ENCODE measurements at places on chromosomes 7 and 10.

DNA sequence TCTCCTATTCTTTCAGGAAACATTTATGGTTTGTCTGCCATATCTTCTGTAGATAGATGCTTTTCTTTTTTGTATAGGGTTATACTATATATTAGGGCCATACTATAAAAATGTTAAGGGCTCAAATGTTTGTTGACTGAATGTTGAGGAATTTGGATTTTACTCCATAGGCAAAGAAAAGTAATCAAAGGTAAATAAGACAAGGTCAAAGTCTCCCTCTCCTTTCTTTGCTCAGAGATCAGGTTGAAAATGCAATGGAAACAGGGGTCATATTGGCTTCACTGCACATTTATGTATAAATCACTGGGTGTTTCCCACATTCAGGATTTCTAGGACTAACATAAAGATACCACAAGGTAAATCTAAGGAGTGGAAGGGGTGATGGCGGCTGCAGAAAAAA lies 291.4 kb upstream of the FZD8 start:
- no peak for DNase-seq

GRCh38 chr7:28661826-28662595 lies 249.7 kb downstream of the CREB5 start:
- DNase-seq = no peak

DNA sequence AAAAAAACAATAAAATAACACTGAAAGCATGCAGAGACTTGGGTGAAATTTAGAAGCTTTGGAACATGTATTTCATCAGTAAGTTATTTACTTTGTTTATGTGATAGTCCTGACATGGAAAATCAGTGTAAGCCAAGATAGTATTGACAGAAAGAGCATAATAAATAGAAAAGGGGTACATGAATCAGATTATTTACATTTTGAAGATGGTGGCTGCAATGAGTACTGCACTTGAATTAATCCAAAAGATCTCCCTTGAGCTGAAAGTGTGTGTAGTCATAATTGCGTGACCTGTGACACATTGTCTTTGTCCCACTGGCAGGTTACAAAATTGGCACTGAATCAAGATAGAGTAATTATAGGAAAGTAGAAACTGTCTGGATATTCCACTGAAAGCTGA lies 562.9 kb downstream of the GFRA1 start:
- DNase-seq = no peak

DNA sequence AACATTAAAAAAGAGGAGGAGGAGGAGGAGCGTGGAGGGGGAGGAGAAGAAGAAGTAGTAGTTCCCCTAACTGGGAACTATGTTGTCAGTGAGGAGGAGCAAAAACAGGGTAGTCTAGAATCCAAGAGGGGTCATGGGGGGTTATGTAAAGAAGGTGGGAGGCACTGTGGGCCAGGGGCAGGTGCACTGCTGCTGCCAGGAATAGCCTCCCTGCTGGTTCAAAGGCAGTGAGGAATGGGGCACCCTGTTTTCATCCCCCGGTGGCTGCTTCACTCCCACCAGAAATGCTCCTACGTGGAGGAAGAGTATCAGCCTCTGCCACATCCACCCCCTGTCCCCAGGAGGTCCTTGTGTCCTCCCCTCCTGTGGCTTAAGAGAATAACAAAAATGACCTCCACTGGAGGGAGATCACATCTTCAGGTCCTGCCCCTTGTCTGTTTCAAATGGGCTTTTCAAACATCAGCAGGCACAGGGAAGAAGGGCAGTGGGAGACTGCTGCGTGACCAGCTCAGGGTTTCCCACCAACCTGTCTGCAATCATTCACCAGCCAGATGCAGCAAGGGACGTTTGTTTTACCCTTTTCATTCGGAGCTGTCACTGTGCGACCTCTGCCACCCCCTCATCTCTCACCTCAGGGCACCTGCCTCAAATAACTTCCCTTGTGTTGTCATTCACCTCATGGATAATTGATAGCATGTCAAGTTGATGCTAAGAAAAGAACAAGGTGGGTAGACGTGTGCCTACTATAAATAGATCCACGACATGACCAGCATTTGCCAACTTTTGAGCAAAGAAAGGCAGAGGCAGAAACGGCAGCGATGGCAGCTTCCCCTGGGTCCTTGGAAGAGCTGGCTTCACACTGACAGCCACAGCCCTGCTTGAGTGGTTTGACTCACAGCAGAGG lies 92.6 kb downstream of the DGKI start:
- no peak for DNase-seq

DNA sequence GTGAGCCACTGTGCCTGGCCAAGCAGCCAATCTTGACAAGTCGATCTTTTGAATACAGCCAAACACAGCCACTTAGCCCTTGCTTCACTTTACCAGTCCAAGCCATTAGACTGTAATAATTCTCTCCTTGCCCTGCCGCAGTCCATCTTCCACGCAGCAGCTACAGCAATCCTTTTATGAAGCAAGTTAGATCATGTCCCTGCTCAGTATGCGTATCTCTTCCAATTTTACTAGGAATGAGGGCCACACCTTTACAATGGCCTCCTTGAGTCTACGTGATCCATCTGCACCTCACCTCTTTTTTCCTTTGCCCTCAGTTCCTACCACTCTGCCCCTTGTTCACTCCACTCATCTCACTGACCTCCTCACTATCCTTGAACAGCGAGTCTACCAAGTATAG lies 22.2 kb downstream of the GSAP start:
- no peak for DNase-seq

- no peak for DNase-seq
Observed at GRCh38 chr10:125782054-125782453, 6.4 kb upstream of the MMP21 start.

GRCh38 chr7:90536449-90536848 lies 59.7 kb upstream of the CDK14 start:
- no peak for DNase-seq

DNA sequence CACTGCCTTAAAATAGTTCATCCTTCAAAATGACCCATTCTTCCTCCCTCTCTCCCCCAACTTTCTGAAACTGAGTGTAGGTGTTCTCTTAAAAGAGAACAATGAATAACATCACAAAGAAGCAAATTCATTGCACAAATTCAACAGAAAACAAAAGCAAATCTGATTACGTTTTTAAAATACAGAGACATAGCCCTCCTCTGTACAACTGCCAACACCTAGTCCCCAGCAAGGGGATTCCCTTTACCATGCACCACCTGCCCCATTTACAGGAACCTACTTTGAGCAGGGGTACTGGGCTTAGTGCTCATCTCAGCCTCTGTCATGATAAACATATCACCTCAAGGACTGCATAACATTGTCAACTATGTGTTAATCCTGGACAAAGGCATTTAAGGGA lies 302.8 kb upstream of the AOAH start:
- no peak for DNase-seq

DNA sequence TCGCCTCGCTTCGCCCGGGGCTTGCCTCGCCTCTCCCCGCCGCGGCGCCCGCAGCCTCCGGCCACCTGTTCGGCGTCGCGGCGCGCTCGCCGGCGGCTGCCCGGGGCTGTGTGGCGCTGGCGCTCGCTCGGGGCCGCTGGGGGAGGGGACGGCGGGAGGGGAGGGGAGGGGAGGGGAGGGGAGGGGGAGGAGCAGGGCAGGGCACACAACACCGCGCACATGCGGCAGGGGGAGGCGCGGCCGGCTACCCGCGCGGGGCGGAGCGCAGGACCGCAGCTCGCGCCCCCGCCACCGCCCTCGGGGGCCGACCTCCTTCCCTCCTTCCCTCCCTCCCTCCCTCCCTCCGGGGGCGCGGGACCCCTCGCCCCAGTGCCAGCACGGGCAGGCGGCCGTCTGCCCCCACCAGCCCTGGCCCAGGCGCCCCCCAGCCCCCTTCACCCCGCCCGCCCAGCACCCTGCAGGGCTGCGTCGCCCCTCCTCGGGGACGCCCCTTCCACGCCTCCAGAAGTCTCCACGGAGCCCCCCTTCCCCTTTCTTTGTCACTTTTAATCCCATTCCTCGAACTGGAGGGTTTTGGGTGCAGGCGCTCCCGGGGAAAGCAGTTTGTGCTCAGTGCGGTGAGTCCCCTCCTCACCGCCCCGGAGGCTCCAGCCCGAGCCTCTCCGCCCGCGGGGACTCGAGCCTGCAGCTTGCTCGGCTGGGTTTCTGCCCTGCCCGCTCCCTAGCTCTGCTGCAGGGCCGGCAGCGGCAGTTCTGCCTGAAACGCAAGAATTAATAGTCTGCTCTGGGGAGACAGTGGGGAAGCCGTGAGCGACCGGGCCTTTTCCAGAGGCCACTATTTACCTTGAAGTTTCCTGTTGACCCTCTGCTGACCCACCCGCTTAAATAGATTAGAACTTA lies at the start of gene PARD3:
TSS of gene PARD3 (minus strand) at position 112 of the 900 bp plus-strand sequence. CDS start 301 bp downstream, outside the sequence.
- DNase-seq = no peak

- DNase-seq = no peak
Observed at GRCh38 chr10:34538281-34538829, 276.7 kb downstream of the PARD3 start.

- DNase-seq = no peak
Observed at GRCh38 chr10:60466267-60467201, 76.9 kb upstream of the ANK3 start.

All from T-helper 1 cell (primary cell).